ENCODE measurements at places on chromosomes 2 and 18.

- no peak for DNase-seq
These were observed 570.6 kb downstream of the RIT2 start for GRCh38 chr18:42544901-42545300.

GRCh38 chr2:69603146-69603743 lies 40.3 kb downstream of the AAK1 start:
- DNase-seq: no peak

DNA sequence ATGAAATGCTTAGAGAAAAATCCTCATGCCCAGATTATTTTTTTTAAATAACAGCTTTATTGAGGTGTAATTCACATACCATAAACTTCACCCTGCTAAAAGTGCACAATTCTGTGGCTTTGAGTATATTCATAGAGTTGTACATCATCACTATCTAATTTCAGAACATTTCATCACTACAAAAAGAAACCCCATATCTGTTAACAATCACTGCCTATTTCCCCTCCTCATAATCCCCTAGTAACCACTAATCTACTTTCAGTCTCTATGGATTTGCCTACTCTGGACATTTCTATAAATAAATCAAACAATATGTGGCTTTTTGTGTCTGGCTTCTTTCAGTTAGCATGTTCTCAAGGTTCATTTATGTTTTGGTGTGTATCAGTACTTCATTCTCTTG lies 51.4 kb downstream of the OSBPL1A start:
- DNase-seq: no peak

DNA sequence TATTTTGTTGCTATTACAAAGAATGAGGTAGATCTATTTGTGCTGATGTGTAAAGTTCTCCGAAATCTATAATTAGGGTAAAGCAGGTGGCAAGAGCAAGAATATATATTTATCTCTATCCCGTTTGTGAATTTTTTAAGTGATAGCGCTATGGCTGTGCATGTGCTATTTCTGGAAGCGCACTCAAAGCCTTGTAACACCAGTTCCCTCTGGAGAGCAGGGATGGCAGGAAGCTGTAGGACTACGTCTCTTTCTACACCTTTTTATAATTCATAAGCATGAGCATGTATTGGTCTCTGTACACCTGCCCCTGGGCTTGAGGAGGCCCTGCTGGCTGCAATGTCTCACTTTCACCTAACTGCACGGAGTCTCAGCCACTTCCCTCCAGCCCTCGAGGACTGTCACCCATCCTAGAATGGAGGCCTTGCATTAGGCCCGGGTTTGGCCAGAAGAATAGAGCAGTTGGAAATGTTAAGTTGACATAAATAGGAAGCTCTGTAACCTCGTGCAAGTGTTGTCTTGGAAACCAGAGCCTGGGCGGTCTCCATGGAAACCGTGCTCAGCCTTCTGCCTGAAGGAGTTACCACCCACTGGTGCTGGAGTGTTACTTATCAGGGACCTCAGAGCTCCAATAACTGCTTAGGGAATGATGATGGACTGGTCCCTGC lies 20.9 kb downstream of the ITM2C start:
- no peak for DNase-seq

GRCh38 chr2:69916106-69916505 lies 1.2 kb downstream of the MXD1 start:
- DNase-seq: no peak

DNA sequence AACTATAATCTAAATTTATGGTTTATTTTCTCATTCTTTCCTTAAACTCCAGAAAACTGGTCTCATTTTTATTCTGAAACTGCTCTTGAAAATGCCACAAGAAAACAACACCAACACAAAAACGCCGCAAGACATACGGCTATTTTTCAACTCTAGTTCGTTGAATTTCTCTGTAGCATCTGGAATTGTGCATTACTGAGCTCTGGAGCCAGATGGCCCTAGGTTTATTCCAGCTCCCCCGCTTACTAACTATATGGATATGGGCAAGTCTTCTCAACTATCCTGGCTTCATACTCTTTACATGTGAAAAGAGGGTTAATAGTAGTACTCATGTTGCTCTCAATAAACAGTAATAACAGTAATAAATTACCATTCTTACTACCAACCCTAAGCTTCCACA lies 19.9 kb downstream of the FAM98A start:
- DNase-seq: no peak

- no peak for DNase-seq
These were observed 2.3 kb downstream of the LGALSL start for GRCh38 chr2:64456293-64456692.

DNA sequence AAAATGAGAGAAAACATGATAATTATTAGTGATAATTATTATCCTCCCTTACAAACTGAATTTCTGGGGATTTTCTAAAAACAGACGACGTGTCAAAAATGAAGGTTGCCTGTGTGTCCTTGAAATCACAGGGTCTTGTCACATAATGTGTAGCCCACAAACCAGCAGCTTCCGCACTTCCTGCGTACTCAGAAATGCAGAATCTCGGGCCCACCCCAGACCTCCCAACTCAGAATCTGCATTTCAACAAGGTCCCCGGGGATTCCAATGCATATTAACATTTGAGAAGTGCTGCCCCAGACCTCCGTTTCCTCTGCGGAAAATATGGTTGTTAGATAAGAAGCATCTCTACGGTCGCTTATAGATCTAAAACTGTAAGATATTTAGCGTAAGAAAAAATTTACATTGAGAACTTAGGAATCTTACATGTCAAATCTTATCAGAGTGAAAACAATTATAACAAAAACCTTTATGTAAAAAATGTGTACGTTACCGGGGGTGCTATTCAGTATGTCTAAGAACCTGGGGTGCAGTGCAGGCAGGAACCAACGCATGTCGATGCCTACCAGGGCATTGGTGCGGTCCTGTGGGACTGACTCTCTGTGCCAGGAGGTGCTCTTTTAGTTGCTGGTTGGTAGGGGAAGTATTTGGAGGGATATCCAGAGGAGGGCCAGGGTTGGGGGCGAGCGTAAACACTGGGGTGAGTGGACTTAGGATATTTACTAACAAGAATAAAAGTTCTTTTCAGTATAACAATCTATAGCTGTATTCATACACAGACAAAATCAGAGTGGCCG lies 15.2 kb downstream of the CDKL4 start:
- no peak for DNase-seq

DNA sequence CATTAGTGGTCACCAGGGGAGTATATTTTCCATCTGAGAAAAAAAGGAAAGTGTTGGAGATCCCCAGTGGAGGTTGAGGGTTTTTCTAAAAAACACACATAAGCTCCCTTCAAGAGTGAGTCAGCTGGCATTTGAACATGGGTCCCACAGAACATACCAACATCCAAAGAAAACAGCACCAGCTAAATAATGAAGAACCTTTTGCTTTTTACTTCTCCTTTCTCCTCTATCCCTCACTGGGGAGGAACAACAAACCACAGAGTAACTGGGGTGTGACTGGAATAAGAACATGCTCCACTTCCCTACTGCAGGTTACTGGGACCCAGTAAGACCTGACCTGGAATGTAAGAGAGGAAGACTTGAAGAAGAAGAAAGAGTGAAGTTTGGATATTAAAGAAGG lies 56.5 kb upstream of the RAPH1 start:
- no peak for DNase-seq

DNA sequence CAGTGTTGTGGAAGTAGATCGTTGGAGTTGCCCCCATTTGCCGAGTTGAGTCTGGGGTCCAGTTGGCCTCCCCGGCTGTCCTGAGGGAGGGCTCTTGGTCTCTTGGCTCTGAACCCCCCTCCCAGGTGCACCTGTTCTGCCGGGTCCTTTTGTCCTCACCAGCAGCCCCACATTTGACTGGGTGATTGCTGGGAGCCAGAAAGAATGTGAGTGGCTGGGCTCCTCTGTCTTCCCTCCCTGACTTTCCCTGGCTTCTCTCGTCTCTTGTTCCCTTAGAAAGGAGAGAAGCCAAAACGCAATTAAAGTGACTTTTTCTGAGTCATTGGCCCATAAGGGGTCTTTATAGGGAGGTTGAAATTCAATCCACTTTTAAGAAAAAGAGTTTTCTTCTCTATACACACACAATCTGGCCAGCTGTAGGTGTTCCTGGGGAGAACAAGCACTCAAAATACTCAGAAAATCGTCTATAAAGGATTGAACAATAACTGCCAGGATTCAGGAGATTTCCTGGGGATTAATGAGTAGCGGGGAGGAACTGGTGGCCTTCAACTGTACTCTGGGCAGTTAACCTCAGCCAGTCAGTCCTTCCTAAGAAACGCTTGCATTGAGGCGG lies 131.0 kb downstream of the TMEM182 start:
- no peak for DNase-seq

DNA sequence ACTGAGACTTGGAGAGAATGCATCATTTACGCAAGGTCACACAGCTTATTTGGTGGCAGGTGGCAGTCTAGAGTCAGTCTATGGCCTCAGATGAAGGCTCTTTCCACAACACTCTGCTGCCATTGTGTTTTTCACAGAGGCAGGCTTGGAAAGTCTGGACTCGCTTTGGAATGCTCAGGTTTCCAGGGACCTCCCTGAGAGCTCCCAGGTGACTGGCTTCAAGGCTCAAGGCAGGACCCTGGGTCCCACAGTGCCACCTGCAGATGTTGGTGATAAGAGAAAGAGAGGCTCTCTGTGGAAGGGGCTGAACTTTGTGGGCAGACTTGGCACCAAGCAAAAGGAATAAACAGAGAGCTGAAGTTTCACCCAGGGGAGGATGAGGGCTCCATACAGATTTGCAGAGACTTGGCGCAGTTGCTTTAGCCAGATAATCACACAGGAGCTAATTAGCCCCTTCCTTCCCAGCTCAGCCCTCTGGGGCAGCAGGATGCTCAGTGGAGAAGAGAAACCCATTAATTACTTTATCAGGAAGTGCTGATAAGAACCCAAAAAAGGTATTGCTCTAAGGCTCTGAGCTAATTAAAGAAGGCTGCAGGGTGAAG lies 103.5 kb downstream of the LBH start:
- DNase-seq: no peak

GRCh38 chr2:48315896-48316194 lies 214.1 kb upstream of the STON1 start:
- DNase-seq: peak; percentile 17

- DNase-seq: no peak
These were observed 87.5 kb upstream of the ALKAL2 start for GRCh38 chr2:375270-375955.

GRCh38 chr2:179429060-179429471 lies 164.4 kb upstream of the SESTD1 start:
- DNase-seq: no peak

DNA sequence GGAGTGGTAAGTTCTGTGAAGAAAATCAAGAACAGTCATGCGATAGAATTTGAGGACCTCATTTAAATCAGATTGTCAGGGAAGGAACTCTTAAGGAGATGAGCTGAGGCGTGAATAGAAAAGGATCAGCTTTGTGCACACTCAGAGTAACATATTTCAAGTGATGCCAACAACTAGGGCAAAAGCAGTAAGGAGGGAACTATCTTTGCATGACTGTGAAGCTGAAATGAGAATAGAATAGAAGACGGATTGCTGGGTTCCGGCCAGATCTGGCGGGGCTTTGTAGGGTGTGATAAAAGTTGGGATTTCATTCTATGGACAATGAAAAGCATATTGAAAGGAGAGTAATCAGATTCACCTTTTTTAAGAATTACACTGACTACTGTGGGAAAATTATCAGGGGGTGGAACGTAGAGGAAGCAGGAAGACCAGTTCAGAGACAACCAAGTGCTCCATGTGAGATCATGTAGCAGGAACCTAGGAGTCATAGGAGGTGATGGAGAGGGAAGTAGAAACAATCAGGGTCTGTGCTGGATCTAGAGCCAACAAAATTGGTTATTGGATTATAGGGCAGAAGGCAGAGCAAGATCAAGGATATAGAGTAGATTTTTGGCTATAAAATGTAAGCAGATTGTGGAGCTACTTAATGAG lies 884.3 kb downstream of the DCC start:
- no peak for DNase-seq

DNA sequence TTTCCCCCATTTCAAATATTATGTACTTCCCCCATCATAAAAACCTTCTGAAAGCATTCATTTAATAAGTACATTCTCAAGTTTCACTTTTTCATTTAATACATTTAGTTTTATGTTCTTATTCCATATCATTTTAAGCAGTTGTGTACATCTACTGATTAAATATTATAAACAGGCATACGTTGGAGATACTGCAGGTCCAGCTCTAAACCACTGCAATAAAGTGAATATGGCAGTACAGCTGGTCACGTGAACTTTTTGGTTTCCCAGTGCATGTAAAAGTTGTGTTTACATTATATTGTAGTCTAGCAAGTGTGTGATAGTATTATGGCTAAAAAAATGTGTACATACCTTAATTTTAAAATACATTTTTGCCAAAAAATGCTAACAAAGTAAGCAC lies 48.7 kb downstream of the TET3 start:
- no peak for DNase-seq

DNA sequence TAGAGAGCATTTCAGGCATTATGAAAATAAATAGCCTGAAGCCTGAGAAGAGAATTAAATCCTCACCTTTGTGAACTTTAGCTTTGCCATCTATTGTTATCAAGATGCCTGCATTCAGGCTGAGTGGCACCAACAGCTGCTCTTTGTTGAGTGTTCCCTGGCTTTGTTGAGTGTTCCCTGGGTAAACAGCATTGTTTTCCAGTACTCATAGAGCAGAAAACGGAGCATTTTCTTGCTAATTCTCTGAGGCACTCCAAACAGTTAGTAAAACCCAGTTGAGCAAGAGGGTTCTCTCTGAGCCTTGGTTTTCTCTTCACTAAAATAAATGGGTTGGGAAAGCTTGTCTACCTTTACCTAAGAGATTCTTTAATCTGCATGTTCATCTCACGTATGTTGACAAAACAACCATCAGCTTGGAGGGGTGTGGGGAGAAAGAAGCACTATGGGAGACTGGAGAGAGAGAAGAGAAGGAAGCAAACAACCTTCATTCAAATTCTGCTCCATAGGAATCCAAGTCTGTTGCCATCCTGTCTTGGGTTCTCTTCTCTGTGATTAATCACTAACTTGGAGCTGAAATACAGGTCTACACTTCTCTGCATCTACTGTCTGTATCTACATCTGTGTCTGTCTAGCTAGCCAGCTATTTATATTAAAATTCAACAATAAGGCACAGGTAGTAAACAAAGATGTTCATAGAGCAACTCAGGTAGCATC lies 567.0 kb upstream of the SOX11 start:
- no peak for DNase-seq

DNA sequence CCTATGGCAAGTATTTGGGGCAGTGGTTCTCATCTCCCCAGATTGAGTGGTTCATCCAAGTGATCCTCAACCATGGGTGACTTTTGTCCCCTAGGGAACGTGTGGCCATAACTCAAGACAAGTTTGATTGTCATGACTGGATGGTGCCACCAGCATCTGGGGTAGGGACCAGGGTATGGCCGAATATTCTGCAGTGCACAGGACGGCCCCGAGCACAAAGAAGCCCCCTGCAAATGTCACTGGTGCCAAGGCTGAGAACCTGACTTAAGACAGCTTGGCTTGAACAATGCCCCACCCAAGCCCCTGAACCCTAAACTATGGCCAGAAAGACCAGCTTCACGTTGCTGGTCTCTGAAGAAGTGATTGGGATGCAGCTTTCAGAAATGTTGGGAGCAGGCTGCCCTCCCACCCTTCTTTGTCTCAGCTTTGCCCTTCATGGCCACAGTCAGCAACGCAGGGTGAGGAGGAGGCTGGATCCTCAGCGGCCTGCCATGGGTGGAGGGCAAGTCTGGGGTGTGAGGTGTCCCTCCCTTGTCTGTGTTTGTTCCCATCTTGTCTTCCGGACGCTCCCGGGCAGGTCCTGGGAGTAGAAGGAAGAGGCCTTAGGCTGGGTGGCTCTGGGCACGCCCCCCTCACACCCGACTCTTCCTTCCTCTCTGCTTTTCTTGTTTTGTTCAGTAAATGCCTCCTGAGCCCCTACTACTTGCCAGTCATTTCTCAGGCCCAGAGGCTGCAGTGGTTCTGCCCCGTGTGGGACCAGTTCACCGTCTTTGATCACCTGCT lies 43.4 kb downstream of the GREB1 start:
- DNase-seq: no peak

- DNase-seq: no peak
These were observed 466.5 kb upstream of the ID2 start for GRCh38 chr2:8215159-8215863.
